ENCODE measurements at places on chromosomes 7 and 10. TPM values are rescaled to one million over a fixed set of nuclear protein-coding genes. Genes with fewer than 3 reads are reported as not detected.

DNA sequence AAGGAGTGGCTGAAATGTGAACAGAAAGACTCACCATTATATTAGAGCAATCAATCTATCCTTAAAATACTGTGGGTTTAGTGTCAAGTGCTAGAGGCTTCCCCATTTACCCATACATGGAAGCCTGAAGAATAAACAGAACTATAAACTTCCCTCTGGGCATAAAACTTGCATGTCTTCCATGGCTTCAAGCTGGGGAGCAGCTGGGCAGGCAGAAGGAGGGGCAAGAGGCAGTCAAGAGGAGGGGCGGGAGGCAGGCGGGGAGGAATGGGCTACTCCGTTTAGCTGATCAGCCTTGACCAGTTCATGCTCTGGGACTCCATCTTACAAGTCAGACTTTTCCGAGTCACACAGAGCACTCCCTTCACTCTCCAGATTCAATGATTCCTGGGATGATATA lies 3.5 kb upstream of the PRSS1 start:
- no peak for DNase-seq

Gene ADAMTS14
- 1.4 TPM for total RNA-seq

DNA sequence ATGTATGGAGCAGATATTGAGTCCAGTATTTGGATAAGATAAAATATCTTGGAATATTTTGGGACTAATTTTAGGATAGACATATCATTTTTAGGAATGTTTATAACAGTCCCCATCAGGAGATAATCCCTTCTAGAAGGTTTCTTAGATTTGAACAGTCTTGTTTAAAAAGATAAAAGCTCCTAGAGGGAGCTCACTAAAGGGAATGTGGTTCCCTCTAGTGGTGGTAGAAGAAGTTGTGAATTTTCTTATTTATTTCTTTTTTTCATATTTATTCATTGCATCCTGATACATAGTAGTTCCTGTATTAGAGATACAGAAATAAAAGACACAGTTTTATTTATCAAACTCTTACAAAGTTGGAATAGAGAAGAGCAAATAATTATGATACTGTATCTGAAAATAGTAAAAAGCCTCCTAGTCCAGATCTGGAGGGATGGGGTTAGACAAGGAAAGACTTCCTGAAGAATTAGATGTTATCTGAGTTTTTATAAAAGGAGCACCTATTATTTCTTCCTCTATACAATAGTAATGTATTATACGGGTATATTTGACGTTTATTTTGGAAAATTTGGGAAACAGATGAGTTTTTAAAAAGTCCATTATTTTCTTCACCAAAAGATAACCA lies 24.5 kb upstream of the KLF14 start:
- peak; percentile 67 for DNase-seq

- DNase-seq: peak; percentile 76
These were observed 46.9 kb downstream of the AHCYL2 start for GRCh38 chr7:129271500-129272355.

DNA sequence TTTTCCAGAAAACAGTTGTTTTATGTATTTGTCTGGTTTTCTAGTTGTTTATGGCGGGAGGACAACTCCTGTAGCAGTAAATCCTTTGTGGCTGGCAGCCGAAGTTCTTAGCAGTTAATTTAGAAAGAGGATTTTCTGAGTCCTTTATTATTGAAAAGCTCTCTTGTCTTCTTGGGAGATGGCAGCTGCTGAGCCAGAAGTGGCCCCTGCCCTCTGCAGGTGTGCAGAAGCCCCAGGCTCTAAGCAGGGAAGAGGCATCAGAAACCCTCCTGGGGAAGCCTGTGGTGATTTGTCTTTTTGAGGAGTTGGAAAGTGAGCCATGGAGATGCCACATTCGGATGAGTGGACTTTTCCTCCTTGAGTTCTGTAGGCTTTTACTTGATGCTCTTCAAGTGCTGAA lies 106.3 kb downstream of the GLRX3 start:
- DNase-seq: no peak

DNA sequence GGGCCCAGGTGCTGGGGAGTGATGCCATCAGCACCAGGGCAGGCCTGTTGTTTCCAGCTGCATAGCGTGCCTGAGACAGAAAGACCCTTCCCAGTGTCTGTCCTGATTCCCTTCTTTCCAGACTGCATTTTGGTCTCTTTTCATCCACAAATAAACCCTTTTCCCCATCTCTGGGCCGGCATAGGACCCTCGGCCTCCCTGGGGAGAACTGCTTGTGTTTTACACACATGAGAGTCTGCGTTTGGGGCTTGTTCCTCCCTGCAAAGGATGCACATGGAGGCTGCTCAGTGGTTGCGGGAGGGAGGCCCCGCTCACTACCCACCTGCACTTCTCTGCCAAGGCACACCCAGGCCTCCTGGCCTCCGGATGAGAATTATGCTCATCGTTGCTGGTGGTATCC lies 5.8 kb upstream of the MMP21 start:
- no peak for DNase-seq

DNA sequence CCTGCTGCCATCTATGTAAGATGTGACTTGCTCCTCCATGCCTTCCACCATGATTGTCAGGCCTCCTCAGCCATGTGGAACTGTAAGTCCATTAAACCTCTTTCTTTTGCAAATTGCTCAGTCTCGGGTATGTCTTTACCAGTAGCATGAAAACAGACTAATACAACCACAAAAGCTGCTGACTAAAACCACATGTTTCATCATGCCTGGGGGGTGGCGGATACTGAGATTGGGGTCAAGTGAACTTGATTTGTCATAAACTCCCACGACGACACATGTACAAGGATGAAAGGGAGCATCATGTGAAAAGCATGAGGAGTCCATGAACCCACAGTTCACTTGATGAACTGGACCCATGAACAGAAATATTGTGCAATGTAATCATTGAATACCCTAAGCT lies 134.9 kb upstream of the ANK3 start:
- no peak for DNase-seq

DNA sequence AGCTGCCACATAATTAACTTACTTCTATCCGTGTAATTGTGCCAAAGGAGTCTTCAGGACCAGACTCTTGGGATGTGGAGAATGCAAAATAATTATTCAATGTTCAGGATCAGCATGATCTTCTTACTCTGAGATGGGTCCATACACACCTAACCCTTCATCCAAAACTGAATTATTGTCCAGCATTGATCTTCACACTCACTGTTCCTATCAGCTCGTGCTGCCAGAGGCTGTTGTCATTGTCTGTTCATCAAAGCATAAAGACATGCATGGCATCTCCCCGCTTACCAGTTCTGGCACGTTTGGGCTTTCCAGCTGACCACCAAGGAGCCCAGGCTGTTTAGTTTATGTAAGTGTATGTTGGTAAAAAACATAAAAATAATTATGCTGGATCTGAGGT lies 1090.7 kb downstream of the DNAJB9 start:
- DNase-seq: no peak

Measured in PC-3 (cell line).